CD4-positive, alpha-beta T cell treated with Interleukin-21 for 1 hour (primary cell): ENCODE measurements at places on chromosomes 1 and 21.

GRCh38 chr1:84245563-84245962 lies 55.9 kb upstream of the SAMD13 start:
- DNase-seq: no peak

DNA sequence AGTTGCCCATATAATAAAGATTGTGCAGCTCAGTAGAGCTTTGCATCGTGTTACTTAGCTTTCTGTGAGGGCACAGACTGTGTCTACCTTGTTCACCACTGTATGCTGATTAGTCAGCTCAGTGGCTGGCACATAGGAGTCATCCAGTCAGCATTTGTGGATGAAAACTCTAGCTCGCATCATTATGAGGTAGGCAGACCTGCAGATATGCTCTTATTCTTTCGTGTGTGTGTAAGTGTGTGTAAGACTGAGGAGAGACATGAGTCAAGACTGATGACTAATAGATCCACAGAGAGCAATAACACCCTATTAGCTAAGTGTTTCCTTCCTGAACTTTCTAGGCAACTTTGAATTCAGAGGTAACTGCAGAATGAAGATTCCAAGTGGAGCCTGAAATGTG lies 17.1 kb downstream of the TTF2 start:
- no peak for DNase-seq

DNA sequence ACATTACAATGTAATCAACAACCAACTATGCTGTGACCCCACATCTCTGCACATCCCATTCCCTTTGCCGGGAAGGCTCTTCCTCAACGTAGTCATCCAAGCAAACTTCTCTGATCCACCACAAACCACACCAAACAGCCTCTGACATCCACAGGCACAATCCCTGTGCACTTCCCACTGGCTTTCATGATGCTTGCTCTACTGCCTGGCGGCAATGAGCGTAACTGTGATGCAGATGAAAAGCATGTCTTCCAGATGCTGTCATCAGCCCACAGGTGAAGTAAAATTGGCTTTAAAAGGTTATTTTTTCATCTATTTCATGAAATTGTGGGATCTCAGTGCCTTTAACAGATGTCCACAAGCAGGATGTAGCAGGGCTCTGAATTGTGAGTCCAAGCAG lies 635.2 kb downstream of the SMYD3 start:
- no peak for DNase-seq

GRCh38 chr1:11502516-11502915 lies 23.6 kb downstream of the DISP3 start:
- DNase-seq: no peak

GRCh38 chr1:167305706-167306277 lies 85.1 kb downstream of the POU2F1 start:
- no peak for DNase-seq

- DNase-seq: no peak
These were observed 438.1 kb downstream of the LMO4 start for GRCh38 chr1:87766737-87767136.

DNA sequence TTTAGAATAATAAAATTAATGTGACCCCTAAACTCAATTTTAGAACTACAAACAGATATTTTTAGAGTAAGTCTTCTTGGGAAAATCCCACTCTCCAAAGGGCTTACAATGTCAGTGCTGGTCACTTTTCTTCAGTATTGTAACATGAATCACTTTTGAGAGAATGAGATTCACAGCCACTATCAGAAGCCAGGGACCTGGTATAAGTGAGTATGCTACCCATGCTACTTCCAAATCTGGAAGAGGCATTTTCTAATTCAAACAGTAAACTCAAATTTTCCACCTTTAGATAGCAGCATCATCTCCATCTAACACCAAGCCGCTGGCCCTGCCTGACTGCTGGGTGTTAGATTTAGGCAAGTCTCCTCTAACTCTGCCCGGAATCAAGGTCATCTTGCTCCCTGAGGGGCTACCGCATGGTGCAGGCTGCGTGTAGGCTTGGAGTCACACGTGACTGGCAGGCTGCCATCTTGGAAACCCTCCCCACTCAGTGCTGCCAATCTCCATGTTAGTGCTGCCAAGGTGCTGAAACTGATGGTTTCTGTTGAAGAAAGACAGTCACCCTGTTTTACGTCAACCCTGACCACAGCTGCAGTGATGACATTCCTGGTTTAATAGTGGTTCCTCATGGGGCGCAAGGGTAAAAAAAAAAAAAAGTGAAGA lies 882.9 kb upstream of the B3GALT2 start:
- no peak for DNase-seq

- no peak for DNase-seq
These were observed 73.2 kb downstream of the DAB1 start for GRCh38 chr1:57350610-57351009.

GRCh38 chr1:100456880-100457279 lies 81.1 kb upstream of the GPR88 start:
- DNase-seq: no peak

GRCh38 chr1:23718482-23718881 lies 24.8 kb upstream of the ELOA start:
- DNase-seq: no peak

- DNase-seq: no peak
These were observed 10.1 kb downstream of the RUNX3 start for GRCh38 chr1:24919791-24920532.

DNA sequence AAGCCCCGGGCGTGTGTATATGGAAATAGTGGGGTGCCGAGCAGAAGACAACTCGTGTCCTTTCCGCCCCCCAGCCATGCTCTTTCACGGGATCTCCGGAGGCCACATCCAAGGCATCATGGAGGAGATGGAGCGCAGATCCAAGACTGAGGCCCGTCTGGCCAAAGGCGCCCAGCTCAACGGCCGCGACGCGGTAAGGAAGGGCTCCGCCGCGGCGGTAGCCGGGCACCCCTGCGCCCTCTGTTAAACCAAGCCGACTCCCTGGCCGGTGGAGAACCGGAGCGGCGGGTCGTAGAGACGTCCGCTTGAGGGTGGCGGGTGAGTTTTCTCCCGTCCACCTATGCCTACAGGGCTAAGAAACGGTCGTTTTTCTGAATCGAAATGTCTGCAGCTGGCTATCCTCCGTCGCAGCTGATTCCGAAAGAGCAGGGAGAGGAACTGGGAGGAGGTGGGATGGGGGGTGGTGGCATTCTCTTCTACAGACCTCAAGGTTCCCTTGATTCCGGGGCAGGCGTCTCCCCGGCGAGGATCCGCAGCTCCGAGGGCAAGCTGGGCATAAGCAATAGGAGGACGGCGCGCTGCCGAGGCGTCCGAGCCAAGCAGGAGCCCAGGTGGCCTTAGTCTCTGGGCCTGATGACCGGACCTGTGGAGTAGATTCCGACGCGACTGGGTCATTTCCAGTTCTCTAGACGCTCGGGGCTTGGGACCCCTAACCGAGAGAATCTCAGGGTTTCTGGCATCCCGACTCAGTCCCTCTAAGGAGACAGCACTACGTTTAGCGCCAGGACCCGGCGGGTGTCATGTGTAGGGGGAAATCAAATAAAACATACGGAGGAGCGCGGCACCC lies 856 bp downstream of the LHX9 start:
- no peak for DNase-seq

DNA sequence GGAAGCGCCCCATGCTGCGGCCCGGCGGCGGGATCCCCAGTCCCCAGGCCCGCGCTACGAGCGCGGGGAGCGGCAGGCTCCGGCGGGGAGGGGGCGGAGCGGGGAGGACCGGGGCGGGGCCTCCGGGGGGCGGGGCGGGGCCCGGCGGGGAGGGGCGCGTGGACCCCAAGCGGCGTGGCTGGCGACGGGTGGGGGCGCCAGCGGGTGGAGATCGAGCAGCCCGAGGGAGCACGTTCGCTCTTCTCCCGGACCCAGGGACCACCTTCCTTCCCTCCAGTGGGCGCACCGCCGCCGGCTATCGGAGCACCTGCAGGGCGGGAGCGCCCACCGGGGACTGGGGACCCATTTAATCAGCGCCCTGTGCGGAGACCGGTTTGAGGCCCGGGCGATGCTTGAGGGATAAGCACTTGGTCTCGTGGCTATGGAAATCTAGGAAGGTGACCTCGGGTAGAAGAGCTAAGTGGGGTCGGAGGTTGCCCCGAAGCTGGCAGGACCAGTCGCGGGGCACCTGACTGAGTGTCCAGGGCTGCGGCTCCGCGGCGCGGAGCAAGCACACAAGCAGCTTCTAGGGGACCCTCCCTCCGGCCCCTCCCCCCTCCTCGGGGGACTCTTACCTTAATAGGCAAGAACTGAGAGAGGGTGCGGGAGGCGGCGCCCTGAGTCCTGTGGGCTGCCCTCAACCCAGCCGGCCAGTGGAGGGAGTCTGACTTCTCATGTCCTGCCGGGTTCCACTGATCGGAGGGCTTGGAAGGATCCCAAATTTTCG lies at the start of gene TSPAN2:
TSPAN2 (minus strand) TSS at position 84 of the 766 bp plus-strand sequence; CDS start at position 13, 71 bp downstream.
- peak; percentile 73 for DNase-seq

GRCh38 chr1:78437396-78437795 lies 53.4 kb upstream of the PTGFR start:
- no peak for DNase-seq

DNA sequence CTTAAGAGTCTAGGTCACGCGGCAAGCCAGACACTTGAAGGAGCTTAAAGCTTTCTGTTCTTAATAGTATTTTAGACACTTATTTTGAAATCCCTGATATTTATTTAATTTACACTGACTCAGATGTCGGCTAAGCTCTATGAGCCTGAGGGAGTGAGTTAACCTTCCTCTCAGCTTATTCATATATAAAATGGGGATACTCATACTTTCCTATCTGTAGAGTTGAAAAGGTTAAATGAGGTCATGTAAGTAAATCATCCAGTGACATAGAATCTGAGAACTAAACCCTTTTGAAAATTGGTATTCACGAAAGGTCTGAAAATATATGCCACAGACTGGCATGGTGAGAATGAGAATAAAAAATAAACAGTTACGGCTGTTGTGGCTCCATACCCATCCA lies 1.4 kb upstream of the GPR161 start:
- DNase-seq: no peak

DNA sequence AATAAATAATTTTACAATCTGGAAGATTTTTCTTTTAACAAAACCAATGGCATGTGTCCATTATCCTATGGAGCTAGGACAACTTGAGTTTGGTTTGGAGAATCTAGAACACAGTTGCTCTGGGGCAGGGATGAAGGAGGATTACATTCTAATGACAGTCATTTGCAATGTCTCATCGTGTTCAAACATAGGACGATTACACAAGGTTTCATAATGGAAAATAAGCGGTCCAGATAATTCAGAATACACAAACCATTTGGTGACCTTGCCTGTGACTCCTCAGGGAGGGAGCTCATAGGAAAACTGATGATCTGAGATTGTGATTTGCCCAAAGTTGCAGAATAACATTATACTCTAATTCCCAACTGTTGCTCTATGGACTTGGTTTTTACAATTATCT lies 27.6 kb upstream of the RGL1 start:
- DNase-seq: no peak

DNA sequence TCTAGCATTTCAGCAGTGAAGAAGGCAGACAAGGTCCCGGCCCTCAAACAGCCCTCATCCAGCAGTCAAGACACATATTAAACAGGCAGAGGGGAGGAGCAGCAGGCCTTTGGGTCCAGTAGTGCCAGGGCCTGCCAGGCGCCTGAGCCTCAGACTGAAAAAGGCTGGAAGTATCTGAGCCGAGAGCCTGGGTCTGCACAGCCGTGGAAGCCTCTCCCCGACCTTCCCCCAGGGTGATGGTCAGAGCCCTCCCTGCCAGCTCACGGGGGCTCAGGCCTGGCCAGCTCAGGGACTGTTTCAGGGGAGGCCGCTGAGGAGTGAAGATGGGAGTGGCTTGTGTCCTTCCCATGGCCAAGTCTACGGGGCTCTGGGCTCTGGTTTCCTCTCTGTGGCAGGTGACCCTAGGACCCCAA lies 565.2 kb downstream of the PTPRU start:
- DNase-seq: no peak

DNA sequence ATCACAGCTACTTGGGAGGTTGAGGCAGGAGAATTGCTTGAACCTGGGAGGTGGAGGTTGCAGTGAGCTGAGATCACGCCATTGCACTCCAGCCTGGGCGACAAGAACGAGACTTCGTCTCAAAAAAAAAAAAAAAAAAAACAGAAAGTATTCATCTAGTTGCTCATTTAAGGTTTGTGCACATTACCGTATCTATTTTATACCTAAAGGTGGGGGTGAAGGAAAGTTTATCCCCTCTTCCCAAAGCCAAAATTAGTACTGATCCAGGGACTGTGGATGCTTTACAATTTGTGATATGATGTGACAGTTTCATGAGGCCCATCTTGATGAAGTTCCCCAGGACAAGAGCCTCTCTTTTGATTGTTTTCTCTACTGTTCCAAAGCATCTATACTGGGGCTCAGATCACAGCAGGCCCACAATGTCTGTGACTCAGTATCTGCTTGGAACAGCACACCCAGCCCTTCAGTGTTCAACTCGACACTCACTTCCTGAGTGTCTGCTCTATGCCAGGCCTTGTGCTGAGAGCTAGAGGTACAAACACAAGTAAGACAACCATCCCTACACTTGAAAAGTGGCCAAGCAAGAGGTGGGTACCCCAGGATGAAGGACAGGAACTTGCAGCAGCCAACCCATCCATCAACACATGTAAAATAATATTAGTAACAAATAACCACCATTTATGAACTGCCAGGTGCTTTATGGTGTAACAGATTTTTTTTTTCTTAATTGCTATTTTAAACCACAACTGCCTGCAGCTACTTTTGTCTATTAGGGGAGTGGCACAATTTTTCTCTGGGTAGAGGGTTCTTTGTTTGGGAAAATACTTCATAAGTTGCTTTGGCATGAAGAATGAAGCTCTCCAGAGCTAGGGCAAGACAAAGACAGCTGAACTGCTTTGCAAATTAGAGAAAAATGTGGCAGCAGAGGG lies 29.0 kb upstream of the KHDRBS1 start:
- peak; percentile 35 for DNase-seq

- no peak for DNase-seq
These were observed 25.7 kb upstream of the WASF2 start for GRCh38 chr1:27515626-27516025.
